Endothelial cell of coronary artery (primary cell): ENCODE measurements at places on chromosomes 12 and 14. TPM values are rescaled to one million over a fixed set of nuclear protein-coding genes. Genes with fewer than 3 reads are reported as not detected.

Gene C3AR1
- total RNA-seq = 0.09 and 0.28 TPM in 2 replicates

Gene CISTR
- not detected in 2 replicates for total RNA-seq

Gene OTOGL
- 1.4 and 1.9 TPM in 2 replicates for total RNA-seq

Gene CIDEB
- total RNA-seq = 1.4 and 2.8 TPM in 2 replicates

Gene KCNC2
- not detected in 2 replicates for total RNA-seq

Gene CNIH1
- total RNA-seq = 61.0 and 82.7 TPM in 2 replicates

Gene PCED1B
- 0.45 and 0.66 TPM in 2 replicates for total RNA-seq

Gene SLC17A8
- total RNA-seq = not detected in 2 replicates

Gene MYH7
- not detected in 2 replicates for total RNA-seq

Gene BCL2L2
- 12.1 and 14.6 TPM in 2 replicates for total RNA-seq

Gene MDGA2
- not detected in 2 replicates for total RNA-seq

Gene SMCO3
- total RNA-seq = 0.09 and 0.56 TPM in 2 replicates

Gene TMX1
- total RNA-seq = 42.4 and 42.7 TPM in 2 replicates

Gene B3GNT4
- under 0.01 TPM in 2 replicates for total RNA-seq

Gene DNAH10
- total RNA-seq = under 0.01 and 0.09 TPM in 2 replicates

Gene KRT74
- not detected in 2 replicates for total RNA-seq

Gene LRTM2
- not detected in 2 replicates for total RNA-seq

Gene CCDC197
- not detected in 2 replicates for total RNA-seq

Gene DYNC1H1
- total RNA-seq = 471 and 702 TPM in 2 replicates

Gene TSPAN19
- total RNA-seq = 0.09 TPM in 1 of 2 replicates, not detected in the other

Gene PARP11
- total RNA-seq = 2.2 and 2.5 TPM in 2 replicates
